IMR-90 (cell line): ENCODE measurements at places on chromosomes 5 and 9. TPM values are rescaled to one million over a fixed set of nuclear protein-coding genes. Genes with fewer than 3 reads are reported as not detected.

Gene PDE6A
- total RNA-seq = not detected in 2 replicates

Gene IFNE
- total RNA-seq = 1.8 and 1.9 TPM in 2 replicates

Gene BAAT
- under 0.01 TPM in 1 of 2 replicates, not detected in the other for total RNA-seq

Gene TMEM161B
- total RNA-seq = 9.3 and 13.6 TPM in 2 replicates

Gene QRFP
- total RNA-seq = not detected in 2 replicates

Gene DBH
- not detected in 2 replicates for total RNA-seq

Gene ADAMTS6
- 160 and 173 TPM in 2 replicates for total RNA-seq

Gene PKD2L2
- not detected in 2 replicates for total RNA-seq

Gene CKMT2
- 0.28 and 0.36 TPM in 2 replicates for total RNA-seq

Gene TMEM174
- total RNA-seq = not detected in 2 replicates

Gene DRD1
- 0.18 and 0.28 TPM in 2 replicates for total RNA-seq

Gene PRRX2
- total RNA-seq = 12.7 and 13.1 TPM in 2 replicates

Gene LAMC3
- under 0.01 TPM in 1 of 2 replicates, not detected in the other for total RNA-seq

Gene NUTM2F
- not detected in 2 replicates for total RNA-seq

Gene PCDHB13
- total RNA-seq = 0.18 and 0.28 TPM in 2 replicates

DNA sequence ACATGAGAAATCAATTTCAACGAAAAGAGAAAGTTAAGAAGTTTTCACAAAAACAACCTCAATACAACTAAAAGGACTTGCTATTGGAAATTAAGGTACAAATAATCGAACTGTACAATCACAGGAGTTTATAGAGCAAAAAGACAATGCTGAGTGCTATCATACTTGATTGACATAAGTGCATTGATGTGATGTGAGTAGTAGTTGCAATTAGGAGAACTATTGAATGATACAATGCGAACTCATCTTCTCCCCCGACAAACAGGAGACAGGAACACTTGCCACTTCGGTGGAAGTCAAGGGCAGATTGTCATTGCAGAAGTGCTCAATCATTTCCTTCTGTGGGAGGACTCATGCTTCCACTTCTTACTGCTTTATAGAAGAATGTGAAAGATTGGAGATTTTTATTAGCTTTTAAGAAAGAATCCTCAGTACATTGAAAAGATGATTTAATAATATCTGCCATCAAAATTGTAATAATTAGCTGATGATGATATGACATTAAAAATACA, 276.6 kb upstream of the MPDZ start:
- no peak for DNase-seq

DNA sequence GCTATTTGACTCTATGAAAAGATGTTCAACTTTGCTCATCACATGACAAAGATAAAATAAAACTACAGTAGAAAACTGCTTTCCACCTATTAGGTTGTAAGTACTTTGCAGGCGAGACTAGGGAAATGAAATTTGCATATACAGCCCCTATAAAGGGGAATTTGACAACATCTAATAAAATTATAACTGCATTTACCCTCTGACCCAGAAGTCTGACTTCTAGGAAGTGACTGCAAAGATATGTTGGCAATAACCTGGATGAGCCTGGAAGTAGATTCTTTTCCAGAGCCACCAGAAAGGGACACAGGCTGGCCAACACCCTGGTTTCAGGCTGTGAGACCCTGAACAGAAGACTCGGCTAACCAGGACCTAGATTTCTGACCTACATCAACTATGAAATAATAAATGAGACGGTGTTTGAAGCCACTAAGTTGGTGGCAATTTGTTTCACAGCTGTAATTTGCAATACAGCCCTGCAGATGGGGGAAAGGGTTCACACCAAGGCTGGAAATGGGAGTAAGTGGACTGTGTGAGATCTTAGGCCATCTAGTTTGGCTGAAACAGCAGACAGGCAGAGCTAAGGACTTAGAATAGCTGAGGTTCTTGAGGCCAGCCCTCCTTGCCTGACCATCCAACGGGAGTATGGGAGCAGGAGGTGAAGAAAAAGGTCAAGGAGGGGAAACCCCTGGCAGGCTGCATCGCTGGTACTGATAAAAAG, 106.6 kb downstream of the SIL1 start:
- DNase-seq = no peak

DNA sequence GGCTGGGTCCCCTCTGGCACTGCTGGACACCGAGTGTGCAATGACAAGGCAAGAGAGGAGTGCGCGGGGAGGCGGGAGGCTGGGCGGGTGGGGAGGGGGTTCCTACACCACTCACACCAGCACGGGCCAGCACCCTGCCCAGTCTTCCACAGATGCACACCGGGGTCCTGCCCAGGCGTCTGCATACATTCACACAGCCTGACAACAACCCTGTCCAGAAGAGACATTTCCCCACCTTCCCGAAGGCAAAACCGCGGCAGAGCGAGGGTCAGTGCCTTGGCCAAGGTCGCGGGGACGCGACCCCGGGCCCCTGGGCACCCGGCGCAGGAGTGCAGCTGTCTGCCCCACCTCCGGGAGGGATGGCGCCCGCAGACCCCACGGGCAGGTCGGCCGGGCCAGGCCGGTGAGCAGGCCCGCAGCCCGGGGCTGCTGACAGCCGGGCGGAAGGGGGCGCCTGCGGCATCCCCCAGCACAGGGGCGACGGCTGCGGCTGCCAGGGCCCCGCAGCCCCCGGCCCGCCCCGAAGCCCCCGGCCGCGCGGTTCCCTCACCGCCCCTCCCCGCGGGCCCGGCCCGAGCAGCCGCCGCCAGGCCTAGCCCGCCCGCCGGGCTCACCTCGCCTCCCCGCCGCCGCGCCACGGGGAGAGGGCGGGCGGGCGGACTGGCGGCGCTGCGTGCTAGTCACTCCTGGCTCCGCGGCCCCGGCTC, 496 bp downstream of the MAPK9 start:
- DNase-seq = no peak

- DNase-seq = no peak
These were observed 767 bp upstream of the ZDHHC11 start for GRCh38 chr5:851553-851952.

GRCh38 chr5:3818624-3819023, 223.0 kb downstream of the IRX1 start:
- DNase-seq = no peak

- no peak for DNase-seq
These were observed 485 bp downstream of the FAM53C start for GRCh38 chr5:138338411-138339090.

- DNase-seq = peak; percentile 8
These were observed 31.4 kb upstream of the BRD3 start for GRCh38 chr9:134099123-134099761.

DNA sequence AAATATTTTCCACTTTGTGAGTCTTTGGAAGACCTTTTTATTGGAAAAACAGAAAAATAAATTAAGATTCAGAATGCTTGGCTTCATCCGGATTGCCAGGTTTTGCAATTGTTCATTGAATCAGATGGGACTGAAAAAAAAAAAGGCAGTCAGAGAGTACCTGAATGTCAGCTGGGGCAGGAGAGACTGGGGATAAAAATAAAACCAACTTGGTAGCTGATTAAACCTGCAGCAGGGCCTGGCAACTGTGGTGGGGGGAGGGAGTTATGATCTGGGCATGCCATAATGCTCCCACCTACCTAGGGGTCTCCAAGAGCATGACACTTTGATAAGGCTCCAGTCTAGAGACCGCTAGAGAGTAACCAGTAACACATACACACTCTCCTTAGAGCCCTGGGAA, 454.4 kb downstream of the DTWD2 start:
- no peak for DNase-seq

GRCh38 chr5:156589104-156589945, 260.8 kb upstream of the PPP1R2B start:
- DNase-seq = no peak

GRCh38 chr9:103680581-103680980, 413.5 kb upstream of the SMC2 start:
- DNase-seq = no peak

GRCh38 chr9:94945197-94946144, 219.0 kb downstream of the AOPEP start:
- peak; percentile 96 for DNase-seq

- peak; percentile 67 for DNase-seq
These were observed 33.5 kb upstream of the EBF1 start for GRCh38 chr5:159133041-159133741.

- DNase-seq = no peak
These were observed 19.4 kb upstream of the DCP2 start for GRCh38 chr5:112957036-112957808.

GRCh38 chr9:120914396-120914795, 12.2 kb downstream of the TRAF1 start:
- DNase-seq = no peak

DNA sequence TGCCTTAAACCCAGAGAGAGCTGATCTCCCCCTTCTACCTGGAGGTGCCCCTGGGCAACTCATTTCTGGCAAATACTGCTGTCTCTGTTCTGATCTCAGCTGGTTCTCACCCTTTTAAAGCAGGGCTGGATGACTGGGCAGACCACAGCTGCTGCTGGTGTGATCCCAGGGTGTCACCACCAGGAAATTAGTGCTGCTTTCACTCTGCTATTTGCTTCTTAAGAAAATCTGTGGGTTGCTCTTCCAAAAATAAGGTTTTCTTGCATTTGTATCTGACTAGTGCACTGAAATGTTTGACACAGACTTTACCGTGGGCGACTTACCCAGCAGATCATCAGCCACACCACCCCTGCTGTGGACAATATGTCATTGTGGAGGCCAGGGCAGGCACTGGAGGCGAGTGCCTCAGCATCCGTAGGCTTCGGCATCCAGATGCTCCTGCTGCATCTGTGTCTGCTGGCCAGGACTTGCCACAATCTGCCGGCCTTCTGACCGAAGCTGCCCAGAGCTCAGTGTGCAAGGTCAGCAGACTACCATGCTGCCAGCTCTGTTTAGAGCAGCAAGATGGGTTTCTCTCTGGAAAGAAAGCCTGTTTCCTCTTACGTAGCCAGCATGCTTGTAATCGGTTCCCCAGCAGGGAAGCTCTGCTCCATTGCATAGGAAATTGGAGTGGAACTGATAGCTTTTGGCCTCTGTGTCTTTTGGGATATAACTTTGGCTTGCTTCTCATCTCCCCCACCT, 13.6 kb downstream of the ARHGAP26 start:
- no peak for DNase-seq

- no peak for DNase-seq
These were observed 169.9 kb upstream of the EFNA5 start for GRCh38 chr5:107840592-107840991.

DNA sequence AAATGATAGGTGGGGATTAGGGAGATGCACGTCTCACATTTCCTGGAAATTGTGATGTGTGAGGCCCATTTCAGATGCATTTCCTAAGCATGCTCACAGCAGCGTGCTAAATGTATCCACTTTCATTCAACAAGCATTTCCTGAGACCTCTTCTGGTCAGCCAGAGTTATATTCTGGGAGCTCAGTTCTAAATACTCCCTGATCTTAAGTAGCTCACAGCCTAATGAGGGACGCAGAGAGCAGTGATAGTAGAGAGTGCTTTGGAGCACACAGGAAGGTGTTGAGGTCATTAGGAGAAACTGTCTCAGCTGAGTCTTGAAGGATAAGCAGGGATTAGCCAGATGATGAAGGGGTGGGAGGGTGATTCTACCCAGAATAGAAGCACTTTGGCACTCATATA, 46.2 kb upstream of the FSD1L start:
- peak; percentile 61 for DNase-seq

GRCh38 chr5:148846930-148847329, 20.5 kb downstream of the ADRB2 start:
- DNase-seq = peak; percentile 74

- DNase-seq = no peak
These were observed 327.0 kb downstream of the TRIM32 start for GRCh38 chr9:117014061-117014460.

- DNase-seq = no peak
These were observed 32.2 kb downstream of the CWC27 start for GRCh38 chr5:64800926-64801325.

DNA sequence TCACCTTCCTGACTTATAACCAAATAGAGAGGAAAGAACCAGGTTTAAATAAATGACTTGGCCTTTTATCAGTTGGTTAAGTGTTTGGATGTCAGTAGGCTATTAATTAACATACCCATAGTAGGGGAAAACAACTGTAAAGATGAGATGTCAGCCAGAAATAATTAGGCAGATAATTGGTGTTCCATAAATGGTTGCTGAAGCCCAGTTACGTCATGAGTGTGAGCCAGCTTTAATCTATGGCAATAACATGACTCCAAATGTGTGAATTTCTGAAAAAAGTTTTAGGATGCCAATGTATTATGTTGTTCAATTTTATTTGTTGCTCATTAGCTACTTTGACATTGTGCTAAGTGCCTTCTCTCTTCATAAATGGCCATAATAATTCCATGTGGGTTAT, 180.5 kb downstream of the FBXL7 start:
- no peak for DNase-seq

DNA sequence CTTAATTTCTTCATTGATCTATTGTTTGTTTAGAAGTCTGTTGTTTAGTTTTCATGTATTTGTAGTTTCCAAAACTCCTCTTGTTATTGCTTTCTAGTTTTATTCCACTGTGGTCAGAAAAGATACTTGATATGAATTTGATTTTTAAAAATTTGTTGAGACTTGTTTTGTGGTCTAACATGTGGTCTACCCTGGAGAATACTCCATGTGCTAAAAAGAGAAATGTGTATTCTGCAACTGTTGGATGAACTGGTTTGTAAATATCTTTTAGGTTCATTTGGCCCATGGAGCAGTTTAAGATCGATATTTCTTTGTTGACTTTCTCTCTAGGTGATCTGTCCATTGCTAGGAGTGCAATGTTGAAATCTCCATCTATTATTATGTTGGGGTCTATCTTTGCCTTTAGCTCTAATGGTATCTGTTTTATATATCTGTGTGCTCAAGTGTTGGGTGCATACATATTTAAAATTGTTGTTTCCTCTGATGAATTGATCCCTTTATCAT, 150.6 kb upstream of the ATP10B start:
- DNase-seq = no peak

DNA sequence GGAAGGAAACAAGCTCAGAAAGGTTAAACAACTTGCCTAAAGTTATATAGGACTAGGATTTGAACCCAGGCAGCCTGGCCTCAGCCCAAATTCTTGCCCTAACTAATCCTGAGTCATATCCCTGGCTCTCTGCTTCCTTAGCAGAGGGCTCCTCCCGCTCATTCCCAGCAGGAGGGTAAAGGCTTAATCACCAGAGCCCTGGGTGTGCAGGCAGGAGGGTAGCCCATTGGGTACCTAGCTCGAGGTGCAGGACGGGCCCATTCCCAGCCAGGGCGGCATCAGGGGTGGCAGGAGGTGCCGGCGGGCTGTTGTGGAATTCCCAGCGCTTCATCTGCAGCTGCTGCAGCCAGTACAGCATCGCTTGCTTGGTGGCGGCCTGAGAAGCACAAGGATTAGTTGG, 3.9 kb downstream of the TBC1D2 start:
- DNase-seq = peak; percentile 77

GRCh38 chr9:130693101-130693425, 517 bp upstream of the EXOSC2 start:
- no peak for DNase-seq

DNA sequence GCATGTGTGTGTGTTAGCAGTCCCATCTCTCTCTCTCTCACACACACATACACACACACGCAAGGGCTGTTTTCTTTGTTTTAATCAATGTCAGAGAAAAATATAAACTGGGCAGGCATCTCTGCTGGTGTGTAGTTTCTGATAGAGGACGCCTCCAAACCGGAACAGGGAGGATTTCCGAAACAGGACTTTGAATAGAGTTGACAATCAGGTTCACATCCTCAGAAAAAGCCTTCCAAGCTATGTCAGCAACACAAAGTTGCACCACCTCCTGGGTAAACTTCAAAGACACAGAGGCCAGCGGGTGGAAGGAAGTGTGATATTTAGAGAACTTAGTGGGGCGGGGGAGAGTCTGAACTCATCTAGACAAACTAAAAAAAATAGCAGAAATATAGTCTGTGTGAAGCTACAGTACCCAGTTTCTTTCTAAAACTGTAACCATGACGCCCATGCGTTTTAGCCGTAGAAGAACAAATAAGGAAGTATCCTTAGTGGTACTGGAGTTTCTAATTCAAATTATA, 1.2 kb downstream of the ST8SIA4 start:
- DNase-seq = no peak

GRCh38 chr9:131960311-131960710, 119.4 kb downstream of the MED27 start:
- peak; percentile 52 for DNase-seq
